ENCODE measurements at places on chromosomes 7 and 10. TPM values are rescaled to one million over a fixed set of nuclear protein-coding genes. Genes with fewer than 3 reads are reported as not detected.

RADIL gene
- 4.7 TPM for polyA plus RNA-seq

ST8SIA6 gene
- 1.7 TPM for polyA plus RNA-seq

STEAP2 gene
- polyA plus RNA-seq = 16.7 TPM

LIPN gene
- not detected for polyA plus RNA-seq

FBXL13 gene
- polyA plus RNA-seq = 0.07 TPM

PTPRE gene
- 6.7 TPM for polyA plus RNA-seq

TACC2 gene
- 234 TPM for polyA plus RNA-seq

DNA sequence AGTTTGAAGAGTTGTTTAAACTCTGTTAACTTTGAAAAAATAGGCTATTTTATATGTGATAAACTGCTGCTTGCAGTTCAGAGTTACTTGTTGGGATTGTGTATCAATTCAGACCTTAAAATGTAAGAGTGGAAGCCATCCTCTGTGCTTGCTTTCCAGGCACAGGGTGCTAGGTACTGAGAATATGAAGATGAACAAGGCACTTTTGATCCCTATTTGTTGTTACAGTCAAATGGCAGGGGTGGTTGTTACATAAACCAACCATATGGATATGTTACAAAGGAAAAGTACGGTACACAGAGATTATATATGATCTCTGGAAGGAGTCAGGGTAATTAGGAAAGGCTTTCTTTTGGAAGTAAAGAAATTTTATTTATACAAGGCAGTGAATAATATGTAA is 63.8 kb downstream of the REEP3 start:
- DNase-seq = no peak

DNA sequence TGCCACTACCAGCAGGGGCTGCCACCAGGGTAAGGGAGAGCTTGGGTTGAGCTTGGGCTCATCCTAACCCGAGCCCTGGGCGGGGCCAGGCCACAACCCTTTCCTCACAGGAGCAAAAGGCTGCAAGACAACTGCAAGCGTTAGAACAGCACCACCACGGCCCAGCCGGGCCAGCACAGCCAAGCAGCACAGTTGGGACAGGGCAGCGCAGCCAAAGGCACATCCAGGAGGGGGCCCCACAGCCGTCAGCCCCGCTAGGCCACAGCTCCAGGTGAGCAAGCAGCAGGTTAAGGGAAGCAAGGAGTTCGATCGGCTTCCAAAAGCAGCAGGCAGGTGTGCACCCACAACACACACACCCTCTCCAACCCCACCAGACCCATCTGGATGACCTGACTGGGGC is 7.0 kb upstream of the NDST2 start:
- DNase-seq = no peak

DNA sequence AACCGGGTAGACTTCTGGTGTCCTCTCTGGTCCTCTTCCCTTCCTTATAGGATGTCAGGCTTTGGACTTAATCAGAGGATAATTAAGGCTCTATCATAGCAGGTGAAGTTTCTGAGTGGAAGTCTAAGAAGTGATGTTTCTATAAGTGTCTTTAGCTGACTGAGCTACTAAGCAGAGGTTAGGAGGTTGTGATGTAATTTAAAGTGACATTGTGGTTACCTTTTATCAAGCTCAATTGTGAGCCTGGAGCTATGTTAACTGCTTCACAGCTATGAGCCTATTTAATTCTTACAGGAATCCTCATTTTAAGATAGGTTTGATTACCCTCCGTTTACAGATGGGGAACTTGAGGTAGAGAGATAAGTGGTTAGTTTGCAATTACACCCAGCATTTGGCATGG is 365.1 kb downstream of the AUTS2 start:
- no peak for DNase-seq

- DNase-seq = no peak
These were observed 172.0 kb downstream of the MAGI2 start for GRCh38 chr7:79281426-79281825.

DNA sequence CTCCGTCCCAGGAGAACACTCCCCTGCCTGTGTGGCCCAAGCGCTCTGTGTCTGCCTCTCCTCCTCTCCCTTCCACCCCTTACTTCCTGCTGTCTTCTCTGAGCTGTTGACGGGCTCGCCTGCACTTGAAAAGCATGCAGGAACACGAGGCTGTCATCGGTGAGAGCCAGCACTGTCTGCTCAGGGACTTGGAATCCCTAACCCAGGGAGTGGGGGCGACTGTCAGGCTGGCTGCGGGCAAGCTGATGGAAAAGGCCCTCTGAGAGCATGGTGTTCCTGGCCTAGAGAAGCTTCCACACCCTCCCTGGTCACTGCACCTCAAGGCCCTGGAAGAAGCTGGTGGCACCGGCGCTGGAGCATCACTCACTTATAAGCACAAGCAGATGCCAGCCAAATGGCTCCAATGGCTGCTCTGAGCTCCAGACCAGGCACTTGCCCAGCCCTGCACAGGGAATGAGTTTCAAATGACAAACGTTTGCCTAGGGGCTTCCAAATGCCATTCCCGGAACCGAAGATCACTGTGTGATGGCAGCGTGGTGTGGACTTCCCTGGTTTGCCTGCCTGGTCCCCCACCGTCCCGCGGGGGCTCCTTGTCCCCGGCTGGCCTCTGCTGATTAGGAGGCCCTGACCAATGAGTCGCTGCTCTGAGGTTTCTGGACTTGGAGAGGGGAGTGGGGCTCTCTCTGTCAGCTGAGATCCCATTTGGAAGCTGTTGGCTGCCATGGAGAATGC is 56.7 kb upstream of the EBF3 start:
- peak; percentile 56 for DNase-seq

DNA sequence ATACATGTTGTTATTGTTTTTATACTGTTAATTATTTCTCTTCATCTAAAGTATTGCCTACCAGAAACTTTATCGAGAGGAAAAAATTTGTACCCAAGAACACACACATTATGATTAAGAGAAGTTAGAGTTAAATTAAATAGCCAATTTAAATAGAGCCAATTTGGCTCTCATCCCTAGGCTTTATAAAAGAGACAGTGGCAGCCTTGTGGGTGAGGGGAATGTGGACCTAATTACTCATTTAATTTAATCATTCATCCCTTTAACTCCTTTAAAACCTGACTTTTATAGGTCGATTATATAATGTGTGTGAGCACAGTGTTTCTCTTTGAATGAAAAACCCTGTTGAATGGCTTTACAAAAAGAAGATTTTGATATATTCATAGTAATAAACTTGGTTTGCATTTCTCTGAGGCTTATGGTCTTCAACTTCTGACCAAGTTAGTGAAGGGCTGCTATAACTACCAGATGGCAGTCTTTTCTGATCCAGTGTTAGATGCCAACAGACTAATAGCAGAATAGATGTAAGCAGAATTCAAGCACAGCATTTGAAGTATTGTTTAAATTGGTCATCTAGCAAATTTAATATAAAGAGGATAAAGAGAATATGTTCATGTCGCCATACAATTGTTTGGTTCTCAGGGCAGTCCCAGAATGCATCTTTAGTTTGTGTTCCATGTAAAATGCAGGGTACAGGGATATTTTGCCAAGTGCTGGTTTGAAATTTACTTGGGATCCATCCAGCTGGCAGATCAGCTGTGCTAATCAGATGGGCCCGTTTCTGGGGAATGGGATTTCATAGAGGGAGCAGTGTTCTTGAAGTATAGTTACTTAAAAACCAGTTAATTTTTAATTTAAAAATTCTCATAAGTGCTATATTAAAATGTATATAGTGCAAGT is 25.3 kb downstream of the ADD3 start:
- DNase-seq = no peak

GRCh38 chr7:82925331-82925730 is 237.4 kb downstream of the PCLO start:
- no peak for DNase-seq

DNA sequence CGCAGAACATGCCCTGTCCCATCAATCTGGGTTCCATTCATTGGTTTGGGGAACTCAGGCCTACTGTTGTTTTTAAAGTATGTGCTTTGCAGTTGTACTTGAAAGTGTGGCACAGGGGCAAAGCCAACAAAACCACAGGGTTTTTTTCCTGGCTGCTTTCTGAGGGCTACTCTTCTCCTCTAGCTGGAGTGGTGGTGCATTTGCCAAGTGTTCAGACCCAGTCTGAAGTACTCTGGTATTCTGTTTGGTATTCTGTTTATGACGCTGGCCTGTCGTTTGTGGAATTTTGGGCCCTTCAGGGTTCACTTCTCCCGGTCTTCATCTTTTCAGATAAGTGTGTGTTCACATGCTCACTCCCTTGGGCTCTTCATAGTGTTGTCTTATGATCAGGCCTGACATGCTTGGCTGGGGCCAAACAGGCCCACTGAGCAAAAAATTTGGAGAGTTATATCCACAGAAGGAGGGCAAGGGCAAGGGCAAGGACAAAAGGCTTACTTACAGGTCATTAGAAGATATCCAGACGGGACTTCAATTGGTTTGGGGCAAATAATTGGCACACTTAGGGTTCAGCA is 26.3 kb downstream of the SLC26A4 start:
- DNase-seq = no peak

- no peak for DNase-seq
These were observed 206.1 kb upstream of the CELF2 start for GRCh38 chr10:10811562-10811961.

DNA sequence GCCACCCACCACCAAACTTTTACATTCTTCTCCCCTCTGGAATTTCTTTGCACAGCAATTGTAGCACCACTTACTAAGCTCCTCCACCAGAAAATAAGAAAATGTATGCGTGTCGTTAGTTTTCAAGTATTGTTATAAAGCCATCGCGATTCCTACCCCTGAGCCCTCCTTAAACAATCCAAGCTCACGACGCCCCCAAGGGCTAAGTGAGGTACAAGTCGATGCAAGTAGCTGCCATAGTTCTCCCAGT is 1.3 kb downstream of the FRAT2 start:
- DNase-seq = no peak

DNA sequence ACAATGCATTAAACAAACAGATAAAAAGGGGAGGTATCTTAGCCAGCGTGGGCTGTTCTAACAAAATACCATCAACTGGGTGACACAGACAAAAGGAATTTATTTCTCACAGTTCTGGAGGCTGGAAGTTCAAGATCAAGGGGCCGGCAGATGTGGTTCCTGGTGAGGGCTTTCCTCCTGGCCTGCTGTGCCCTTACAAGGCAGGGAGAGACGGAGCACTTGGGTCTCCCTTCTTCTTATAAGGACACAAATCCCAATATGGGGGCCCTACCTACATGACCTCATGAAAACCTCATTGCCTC is 281.6 kb upstream of the KLF14 start:
- no peak for DNase-seq

DNA sequence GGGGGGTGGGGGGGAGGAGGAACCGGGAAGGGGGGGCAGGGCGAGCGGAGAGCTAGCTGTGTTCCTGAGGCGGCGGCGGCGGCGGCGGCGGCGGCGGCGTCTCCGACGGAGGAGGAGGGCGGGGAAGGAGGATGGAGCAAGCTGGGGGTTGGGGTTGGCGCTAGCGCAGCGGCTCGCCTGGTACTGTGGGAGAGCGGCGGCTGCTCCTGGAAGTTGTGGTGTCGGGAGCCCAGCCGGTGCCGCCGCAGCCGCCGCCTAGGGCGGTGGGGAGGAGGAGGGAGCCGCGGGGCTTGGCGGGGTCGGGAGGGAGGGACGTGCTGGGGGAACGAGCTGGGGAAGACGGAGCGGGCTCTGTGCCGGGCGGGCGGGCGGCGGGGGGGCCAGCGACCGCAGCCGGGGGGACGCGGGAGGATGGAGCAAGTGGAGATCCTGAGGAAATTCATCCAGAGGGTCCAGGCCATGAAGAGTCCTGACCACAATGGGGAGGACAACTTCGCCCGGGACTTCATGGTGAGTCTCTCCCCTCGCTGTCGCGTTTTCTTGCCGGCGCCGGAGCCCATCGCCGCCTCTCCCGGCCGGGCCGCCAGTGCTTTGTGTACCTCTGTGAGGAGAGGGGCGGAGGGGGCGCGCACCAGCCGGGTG is at the start of gene PTPN12:
TSS of gene PTPN12 (plus strand) at position 160 of the 642 bp plus-strand sequence. CDS start at position 412, 252 bp downstream.
- no peak for DNase-seq

DNA sequence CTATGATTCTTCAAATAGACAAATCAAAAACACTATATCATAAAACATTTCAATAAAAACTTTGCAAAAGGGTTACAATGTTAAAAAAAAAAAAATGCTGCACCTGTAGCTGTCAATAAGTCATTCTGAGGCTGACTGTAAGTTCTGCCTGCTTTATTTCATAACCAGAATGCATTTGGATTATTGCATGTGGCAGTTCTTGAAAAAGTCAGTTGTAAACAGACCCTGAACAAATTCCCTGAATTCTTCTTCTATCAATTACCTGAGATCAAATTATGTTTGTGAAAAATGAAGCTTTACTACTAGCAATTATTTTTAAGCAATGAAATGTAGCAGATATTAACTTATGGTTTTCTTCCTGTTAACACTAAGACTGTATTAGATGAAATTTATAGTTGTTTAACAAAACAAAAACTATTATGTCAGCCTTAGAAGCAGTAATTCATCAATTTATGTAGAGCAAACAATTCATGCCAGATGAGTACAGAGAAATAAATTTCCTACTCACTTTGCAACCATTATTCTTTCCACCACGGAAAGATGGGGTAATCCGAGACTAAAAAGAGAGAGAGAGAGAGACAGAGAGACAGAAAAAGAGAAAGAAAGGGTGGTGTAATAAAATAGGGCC is 107.8 kb downstream of the SFMBT2 start:
- DNase-seq = no peak

All from right cardiac atrium (tissue), 5 donors.